ENCODE measurements at places on chromosomes 6 and 20.
A peak's percentile ranks its signal among the peaks of the same experiment; 100 is the strongest.

DNA sequence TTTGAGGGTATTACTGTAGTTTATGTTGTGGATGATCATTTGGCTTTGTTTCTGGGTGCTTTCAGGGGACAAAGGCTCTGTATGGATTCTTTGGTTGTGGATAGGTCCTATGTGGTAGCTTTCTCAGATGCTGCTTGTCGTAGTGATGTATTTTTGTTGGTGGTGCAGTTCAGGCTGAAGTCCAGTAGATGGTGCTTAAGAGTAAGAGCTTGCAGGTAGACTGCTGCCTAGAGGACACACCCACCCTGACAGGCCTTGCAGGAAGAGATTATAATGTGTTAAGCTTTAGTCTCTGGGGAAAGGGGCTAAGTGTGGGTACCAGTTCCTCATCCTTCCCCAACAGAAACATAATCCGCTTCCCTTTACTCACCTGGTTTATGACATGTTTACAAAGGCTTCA is 62.6 kb upstream of the ADGRB3 start:
- peak; percentile 33 for DNase-seq

- DNase-seq = peak; percentile 54
These were observed 44.4 kb downstream of the DSTN start for GRCh38 chr20:17614176-17614811.

GRCh38 chr6:110409794-110410193 is 5.6 kb downstream of the DDO start:
- no peak for DNase-seq

DNA sequence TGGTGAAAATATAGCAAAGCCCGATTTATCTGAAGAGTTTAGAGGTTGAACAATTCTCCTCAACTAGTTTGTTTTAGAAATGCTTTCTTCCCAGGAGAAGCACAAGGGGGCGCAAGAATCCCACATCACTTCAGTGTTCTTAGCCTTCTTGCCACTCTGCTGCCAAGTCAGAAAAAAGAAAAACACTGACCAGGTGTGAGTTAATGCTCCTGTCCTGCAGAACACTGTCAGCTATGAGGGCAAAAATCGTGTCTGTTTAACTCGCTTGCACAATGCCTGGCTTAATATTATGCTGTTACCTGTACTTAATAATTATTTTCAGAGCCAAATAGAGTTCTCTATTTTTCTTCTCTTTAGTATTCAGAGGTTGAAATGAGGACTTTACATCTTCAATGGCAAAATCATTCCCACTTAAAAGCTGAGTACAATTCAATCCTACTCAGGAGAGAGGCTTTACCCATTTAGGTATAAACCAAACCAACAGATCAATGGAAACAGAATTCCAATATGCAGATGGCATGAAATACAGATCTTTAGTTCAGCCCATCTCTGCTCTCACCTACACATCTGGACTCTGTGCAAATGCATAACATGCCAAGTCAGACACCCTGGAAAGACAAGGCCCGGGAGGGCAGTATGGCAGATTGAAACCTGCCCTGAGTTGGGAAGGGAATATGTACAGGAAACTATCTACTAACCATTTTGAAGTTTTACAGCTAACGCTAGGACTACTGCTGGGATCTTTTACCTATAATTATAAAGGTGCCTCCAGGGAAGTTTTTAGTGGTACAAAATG is 71.4 kb upstream of the TULP1 start:
- peak; percentile 67 for DNase-seq

DNA sequence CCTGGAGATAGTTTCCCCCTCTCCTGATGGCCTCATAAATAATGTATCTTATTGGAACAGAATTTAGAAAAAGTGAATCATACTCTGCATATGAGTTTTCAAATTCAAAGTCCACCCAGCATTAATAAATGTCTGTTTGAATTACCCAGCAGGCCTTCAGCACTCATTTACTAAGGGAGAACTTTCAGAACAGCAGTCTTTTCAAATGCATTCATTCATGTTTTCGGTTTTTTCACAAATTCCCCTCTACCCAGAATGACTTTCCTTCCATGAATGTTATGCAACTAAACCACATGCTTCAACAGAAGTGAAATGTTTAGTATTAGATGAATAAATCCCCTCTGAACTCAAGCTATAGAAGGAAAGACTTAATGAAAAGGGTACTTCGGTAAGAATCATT is 92.4 kb downstream of the RTN4IP1 start:
- no peak for DNase-seq

DNA sequence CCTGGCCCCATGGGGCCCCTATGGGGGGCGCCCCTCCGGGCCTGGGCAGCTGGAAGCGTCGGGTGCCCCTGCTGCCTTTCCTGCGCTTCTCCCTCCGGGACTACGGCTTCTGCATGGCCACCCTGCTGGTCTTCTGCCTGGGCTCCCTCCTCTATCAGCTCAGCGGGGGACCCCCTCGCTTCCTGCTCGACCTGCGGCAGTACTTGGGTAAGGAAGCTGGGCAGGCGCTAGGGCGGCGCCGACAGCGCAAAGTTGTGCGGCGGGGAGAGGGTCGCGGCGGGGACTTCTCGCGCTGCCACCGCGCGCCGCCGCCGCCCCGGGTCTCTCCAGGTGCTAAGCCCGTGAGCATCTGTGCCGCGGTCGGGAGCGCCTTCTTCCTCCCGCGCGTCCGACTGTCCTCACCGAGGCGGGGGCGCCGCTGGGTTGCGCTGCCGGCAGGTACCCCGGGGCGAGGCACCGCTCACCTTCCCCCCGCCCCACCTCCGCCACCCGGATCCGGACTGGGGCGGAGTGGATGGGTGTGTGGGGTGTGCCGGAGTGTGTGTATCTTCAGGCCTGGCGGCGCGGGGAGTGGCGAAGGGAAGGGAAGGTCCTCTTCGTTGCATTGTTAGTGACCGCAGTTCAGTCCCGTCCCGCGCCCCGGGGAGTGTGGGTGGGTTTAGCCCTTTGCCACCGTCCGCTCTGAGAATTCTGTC is 788 bp downstream of the UST start:
- peak; percentile 77 for DNase-seq

DNA sequence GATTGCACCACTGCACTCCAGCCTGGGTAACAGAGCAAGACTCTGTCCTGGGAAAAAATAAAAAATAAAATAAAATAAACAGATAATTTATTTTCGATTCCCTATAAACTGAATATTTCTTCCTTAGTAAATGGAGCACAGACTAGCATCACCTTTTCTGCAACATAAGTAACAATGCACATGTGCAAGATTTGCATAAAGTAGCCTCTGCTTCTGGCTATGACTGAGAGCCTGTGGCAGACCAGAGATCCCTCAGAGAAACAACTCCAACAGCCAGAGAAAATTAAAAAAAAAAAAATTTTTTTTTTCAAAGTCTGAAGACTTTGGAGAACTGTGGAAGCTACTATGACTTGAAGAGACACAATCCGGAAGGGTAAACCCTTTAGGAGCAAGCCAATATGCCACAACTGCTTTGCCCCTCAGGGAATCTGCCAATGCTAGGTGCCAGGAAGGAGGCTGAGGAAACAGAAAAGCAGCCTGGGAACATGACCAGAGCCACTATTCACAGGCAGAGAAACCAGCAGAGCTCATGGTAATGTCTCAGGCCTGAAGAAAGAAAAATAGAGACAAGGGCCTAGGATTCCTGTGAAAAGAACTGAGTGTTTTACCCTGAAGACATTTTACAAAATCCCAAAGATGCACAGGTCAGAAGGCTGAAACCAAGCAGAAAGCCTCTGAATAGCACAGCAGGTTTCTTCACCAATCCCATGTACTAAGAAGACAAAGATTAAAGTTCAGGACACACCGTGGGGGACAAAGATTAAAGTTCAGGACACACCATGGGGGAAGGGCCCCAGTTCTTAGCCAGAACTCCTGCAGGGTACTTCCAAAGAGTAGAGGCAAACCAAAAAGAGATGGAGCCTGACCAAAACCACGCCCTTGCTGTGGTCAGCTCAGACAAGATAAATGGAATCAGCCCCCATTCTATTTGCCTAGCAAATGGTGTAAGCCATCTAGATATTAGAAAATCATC is 25.8 kb downstream of the B4GALT5 start:
- no peak for DNase-seq

DNA sequence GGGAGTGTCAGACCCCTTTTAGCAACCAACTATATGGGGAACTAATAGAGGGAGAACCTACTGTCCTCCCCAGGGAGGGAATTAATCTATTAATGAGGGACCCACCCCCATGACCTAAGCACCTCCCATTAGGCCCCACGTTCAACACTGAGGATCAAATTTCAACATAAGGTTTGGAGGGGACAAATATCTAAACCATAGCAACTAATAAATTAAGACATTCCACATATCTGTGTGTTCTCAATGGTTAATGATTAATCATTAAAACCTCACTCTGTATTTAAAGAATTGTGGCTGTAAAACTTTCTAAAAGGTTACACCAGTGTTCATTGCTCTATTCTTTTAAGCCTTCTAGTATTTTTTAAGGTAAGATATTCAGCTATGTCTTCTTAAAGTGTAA is 500.4 kb upstream of the SULF2 start:
- no peak for DNase-seq

DNA sequence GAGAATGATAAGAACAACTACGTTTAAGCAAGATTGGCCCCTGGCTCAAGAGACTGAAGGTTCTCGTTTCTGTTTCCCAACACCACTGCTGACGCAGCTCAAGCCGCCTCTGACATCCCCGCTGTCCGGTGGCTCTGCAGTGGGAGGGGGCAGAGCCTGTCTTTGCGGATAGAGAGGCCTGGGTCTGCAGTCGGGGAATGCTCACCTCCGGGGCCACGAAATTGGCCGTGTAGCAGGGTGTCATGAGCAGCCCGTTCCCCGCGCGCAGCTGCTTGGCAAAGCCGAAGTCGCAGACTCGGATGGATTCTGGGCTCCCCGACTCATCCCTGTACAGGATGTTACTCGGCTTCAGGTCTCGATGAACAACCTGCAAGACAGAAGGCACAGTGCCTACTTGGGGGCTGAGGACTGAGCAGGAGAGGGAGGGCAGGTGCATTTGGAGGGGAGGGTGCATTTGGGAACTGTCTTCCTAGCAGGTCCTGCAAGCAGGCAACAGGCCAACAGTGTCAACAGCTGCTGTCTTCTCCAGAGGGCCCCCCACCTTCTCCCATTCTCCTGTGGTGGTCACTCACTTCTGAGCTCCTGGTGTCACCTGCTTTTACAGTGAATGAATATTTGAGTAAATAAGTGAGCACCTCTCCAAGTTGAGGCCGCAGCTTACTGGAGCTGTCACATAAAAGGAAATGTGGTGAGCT is 40.5 kb upstream of the MPC1 start:
- DNase-seq = no peak

- DNase-seq = no peak
These were observed 23.1 kb downstream of the TRIM27 start for GRCh38 chr6:28900577-28901256.

- no peak for DNase-seq
These were observed 94.5 kb downstream of the ZMYND8 start for GRCh38 chr20:47262008-47262364.

DNA sequence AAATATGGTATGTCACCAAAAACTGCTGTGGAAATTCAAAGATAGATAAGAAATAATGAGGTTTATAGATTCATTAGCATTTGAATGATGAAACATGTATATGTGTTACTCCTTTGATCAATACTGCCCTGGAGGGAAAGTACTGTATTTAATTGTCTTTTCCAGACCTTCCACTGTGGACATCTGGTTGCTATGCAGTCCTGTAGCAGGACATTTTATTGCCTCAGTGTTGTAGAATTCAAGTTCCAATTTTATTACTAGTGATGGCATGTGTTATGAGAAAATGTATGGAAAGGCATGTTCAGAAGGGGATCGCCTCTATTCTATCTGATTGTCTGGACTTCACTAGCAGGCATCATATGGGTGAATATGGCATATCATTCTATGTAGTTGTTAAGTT is 391.0 kb downstream of the TFAP2B start:
- DNase-seq = no peak

GRCh38 chr6:89145091-89145955 is 532 bp upstream of the PM20D2 start:
- peak; percentile 46 for DNase-seq

- no peak for DNase-seq
These were observed 20.5 kb downstream of the CLVS2 start for GRCh38 chr6:123016431-123017103.

DNA sequence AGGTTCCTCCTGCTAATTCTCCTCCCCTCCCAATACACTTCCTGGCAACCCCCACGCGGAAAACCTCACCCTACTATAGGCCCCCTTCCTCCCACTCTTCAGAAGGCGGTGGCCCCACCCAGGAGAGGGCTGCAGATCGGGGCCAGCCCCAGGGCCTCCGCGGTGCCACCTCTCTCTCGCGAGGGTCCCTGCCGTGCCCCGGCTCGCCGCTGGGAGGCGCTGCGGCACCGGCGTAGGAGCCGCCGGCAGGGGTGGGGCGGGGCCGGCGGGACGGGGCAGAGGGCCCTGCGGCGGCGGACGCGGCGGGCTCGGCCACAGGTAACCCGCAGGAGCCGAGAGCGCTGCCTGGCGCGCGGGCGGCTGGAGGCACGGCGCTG is at the start of gene ANKRD6:
Gene ANKRD6 (plus strand): TSS at position 278 of the 377 bp plus-strand sequence. CDS start 133,825 bp downstream, outside the sequence.
- DNase-seq = peak; percentile 97

DNA sequence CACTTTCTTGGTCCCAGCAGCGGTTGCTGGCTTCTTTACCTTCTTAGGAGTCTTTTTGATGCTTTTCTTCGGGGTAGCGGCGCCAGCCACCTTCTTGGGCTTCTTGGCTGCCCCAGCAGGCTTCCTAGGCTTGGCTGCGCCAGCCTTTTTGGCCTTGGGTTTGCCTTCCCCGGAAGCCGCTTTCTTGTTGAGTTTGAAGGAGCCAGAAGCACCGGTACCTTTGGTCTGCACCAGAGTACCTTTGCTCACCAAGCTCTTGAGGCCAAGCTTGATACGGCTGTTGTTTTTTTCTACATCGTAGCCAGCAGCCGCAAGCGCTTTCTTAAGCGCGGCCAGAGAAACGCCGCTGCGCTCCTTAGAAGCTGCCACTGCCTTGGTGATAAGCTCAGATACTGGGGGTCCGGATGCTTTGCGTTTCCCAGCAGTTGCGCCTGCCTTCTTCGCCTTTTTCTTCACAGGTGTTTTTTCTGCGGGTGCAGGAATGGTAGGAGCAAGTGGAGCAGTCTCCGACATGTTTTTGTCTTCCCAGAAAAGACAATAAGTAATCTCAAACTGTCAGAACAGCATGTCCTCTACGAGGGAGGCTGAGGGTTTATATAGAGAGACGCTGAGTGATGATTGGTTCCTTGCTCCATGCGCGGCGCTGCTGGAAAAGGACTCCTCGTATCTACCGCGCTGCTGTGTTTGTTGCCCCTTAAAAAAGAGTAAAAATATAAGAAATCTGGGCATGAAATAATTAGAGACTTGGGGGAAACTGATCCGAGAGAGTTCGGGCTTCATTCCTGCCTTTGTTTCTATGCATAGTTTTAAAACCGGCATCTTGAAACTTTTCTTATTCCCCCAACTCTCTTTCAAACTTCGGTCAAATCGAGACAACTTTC is 130.3 kb upstream of the BTN3A2 start:
- DNase-seq = peak; percentile 71

- DNase-seq = no peak
These were observed 4.1 kb upstream of the PREX1 start for GRCh38 chr20:48831718-48832404.

GRCh38 chr6:37417393-37417792 is 15.6 kb upstream of the CMTR1 start:
- no peak for DNase-seq
